ENCODE measurements at places on chromosomes 13 and 19. TPM values are rescaled to one million over a fixed set of nuclear protein-coding genes. Genes with fewer than 3 reads are reported as not detected.

CLEC4G gene
- not detected for total RNA-seq

GRCh38 chr13:25766991-25767390, 284.8 kb downstream of the SHISA2 start:
- DNase-seq: no peak

DNA sequence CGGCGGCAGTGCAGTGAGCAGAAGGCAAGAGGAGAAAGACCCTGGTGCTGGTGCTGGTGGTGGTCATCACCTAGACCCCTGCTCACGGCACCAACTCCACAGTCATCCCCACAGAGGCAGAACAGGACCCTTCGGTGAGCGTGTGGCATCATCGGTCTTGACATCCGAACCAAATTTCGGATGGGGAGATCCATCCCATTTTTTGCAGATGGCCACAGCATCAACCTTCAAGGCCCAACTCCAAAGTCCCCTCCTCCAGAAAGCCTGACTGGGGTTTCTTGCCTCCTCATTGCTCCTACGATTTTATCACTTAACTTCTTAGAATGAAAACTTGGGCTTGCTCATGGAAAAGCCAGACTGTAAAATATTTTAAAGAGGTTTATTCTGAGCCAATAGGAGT, 8.7 kb upstream of the KLK12 start:
- DNase-seq: no peak

GRCh38 chr19:39082745-39083598, 1.2 kb upstream of the ACP7 start:
- no peak for DNase-seq

GRCh38 chr19:40502647-40503319, 36.0 kb downstream of the SPTBN4 start:
- DNase-seq: no peak

P2RY11 gene
- total RNA-seq: 65.4 TPM

DNA sequence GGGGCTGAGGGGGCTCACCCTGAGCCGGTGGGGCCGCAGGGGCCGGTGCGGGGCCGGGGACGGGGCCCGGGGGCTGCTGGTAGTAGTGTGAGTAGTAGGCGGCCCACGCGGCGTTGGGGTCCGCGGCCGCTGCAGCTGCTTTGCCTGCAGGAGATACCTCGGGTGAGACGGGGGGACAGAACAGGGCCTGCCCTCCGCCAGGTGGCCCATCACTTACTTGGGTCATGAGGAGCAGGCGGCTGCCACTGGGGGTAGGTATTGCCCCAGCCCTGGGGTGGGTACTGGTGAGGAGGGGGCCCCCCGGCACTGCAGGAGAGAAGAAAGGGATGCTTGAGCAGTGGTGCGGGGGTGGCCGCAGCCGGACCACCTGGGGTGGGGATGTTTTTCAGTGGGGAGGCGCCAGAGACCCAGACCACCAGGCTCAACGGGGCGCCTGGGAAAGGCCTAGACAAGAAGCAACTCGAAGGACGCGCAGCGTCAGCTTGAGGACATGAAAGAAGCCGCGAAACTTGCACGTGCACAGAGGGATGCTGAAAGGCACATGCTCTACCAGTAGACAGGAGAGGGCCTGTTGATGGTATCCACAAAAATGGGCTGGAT, 8.9 kb downstream of the KHSRP start:
- DNase-seq: no peak

- DNase-seq: no peak
Observed at GRCh38 chr19:16473875-16474392, 2.2 kb upstream of the EPS15L1 start.

GRCh38 chr19:34104096-34104495, 68.2 kb upstream of the LSM14A start:
- DNase-seq: no peak

CCNA1 gene
- total RNA-seq: 1.8 TPM

DNA sequence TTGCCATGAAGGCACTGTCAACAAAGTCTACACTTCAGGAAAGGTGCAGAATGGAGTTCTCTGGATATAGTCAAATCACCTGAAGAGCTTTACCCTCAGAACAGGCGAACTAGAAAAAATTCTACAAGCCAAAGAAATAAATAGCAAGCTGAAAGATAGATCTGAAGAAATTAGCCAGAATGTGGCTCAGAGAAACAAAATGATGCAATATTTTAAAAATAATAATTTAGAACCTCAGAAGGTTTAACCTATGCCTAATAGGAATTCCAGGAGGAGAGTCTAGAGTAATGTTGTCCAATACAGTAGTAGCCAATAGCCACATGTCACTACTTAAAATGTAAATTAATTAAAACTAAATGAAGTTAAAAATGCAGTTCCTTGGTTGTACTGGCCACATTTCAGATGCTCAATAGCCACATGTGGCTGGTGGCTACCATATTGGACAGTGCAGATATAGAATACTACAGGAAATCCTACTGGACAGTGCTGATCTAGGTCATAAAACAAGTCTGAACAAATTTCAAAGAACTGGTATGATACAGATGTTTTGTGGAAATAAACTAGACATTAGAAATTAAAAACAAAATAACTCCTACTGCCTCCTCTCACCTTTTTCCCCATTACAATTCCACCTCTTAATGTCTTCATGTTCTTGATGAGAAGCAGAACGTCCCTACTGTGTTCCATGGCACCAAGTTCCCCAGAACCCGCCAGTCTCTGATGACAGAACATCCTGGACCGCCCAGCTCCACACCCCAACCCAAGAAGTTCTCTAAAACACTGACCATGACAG, 679 bp upstream of the CDADC1 start:
- DNase-seq: no peak

DNA sequence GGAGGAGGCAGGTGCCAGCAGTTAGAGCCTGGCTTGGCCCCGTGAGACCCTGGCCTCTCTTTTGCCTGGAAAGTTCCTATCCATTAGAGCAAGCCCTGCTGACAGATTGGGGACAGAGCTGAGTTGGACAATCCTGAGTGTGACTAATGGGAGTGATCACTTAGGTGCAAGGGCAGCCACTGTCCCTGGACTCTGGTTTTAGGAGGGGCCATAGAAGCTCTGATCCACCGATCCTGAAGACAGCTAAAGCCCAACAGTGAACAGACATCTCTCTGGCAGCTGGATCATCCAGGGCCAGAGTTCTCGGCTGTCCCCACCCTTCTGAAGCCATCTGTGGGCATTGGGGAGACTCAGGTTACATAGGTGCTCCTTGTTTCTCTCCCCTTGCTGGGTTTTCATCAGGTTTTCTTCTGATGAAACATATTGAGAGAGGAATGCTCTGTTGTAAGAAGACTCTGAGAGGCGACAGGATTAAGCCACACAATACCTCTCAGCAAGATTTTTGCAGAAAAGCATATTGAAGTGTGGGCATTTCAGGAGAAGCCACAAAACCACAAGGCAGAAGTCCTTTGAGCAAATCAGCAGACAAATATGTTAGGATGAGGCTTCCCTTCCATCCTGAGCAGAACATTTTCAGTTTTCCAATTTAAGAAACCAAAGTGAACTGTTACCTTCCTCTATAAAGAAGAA, 288.0 kb upstream of the MAB21L1 start:
- DNase-seq: no peak

- no peak for DNase-seq
Observed at GRCh38 chr13:42891591-42891990, 100.5 kb downstream of the EPSTI1 start.

DNA sequence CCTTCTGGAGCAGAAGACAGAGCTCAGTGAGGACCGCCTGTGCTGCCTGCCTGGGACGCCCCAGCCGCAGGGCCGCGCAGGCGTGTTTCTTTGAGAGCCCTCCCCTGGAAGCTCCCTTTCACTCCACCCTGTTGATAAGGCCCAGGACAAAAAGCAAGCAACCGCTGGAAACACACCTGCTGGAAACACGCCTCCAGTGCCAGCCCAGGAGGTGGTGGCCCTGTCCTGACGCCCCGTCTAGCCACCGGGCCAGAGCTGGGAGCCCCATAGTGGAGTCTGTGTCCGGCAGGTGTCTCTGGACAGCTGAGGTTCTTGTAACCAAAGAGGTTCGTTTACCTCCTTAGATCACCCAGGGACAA, 173.8 kb downstream of the KATNAL1 start:
- no peak for DNase-seq

DNA sequence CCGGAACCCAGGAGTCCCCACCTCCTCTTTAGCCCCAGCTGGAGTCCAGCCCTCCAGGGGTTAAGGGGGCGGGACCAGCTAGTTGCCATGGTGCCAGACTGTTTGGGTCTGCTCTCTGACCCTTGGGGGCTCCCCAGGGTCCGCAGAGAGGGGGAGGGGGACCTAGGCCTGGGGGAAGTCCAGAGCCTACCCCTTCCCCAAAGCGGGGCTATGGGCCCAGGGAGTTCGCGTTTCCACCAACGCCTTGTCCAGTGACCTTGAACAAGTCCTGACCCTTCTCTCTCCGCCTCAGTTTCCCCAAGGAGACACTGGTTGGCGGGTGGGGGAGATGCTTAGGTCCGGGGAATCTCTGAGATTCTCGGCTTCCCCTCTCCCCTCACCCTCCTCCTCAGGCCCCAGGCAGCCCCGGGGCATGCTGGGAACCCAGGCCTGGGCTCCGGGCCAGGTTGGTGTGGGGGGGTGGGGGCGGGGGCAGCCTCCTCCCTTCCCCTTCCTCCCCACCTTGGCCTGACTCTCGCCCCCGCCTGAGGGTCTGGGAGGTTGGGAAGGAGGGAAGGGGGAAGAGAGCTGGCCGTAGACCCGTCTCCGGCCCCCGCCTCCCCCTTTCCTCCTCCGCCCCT, 2.6 kb upstream of the SPACA6 start:
- peak; percentile 83 for DNase-seq

- no peak for DNase-seq
Observed at GRCh38 chr19:33512580-33513137, 8.9 kb downstream of the PEPD start.

- DNase-seq: no peak
Observed at GRCh38 chr13:94609196-94609595, 7.5 kb downstream of the GPR180 start.

ADGRE2 gene
- total RNA-seq: 3.1 TPM

DNA sequence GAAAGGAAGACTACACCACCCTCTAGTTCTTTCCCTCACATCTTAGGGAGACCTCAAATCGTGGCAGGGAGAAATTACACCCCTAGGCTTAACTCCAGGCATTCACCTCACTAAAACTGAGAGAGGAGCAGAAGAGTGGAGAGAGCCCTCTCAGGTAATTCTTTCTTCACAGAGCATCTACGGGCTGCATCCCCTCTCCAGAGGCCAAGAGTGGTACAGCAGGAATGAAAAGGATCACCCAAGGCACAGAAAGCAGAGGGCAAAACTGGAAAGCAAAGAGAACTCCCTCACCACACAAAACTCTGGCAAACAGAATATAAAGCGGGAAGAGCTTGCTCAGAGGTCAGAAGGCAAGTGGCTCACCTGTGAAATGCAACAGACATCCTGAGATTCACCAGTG, 661.2 kb downstream of the TBC1D4 start:
- no peak for DNase-seq

DNA sequence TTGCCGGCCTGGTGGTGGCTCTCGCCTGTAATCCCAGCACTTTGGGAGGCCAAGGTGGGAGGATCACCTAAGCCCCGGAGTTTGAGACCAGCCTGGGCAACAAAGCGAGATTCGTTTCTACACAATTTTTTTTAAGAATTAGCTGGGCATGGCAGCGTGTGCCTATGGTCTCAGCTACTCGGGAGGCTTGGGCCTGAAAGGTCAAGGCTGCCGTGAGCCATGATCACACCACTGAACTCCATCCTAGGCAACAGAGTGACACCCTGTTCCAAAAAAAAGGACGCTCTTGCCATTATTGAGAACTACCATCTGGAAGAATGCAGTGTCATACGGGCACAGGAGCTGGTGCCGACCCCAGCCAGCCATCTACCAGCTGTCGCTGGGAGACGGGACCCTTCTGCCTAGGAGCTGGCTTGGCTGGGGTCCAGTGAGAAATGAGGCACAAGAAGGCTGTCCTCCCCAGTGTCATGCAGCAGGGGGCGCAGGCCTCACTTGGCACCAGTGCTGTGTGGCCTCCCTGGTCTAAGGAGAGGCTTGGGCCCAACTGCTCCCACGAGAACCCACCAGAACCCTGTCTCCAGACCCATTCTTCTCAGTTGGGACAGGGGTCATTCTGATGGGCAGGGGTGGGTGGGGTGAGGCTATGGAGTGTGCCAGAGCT, 12.2 kb upstream of the RELB start:
- DNase-seq: peak; percentile 74
